Lower lobe of right lung (tissue), 2 donors: ENCODE measurements at places on chromosomes 4 and X.

- DNase-seq: no peak
Measured at GRCh38 chrX:129478516-129478915, 44.8 kb downstream of the SMARCA1 start.

GRCh38 chr4:37595875-37596680, 90.1 kb downstream of the RELL1 start:
- DNase-seq: no peak

DNA sequence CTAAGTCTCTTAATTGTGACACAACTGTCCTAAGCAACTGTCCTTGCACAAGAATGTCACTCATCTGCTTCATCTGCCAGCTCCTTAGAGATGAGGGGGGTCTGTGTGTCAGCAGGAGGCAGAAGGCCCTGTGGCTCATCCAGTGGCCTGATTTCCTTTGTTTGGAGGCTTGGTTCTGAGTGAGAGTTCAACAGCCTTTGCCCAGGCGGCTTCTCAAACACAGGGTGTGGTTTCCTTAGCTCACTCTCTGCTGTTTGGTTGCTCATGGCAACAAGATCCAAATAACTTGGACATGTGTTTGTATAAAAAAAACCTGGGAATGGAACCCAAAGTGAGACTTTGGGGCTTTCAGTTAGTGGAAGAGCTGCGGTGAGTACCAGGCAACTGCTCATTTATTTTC, 46.6 kb downstream of the MAP7D3 start:
- DNase-seq: peak; percentile 57

DNA sequence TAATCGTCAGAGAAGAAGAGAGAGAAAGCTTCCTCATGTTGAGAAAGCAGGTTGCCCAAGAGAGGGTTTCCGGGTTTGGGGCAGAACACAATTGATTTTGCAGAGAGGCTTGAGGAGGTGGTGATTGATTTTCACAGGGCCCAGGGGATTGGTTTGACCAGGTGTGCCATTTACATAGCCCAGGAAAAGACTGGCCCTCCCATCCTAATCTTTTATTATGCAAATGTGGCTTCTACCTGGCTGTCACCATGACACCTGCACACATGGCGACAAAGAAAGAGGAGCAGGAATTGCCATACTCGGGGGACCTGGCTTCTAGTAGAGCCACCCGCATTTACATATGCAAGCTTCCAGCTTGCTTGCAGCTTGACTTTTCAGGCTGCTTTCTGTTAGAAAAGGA, 405.3 kb downstream of the PPP4R3C start:
- DNase-seq: no peak

GRCh38 chrX:68428431-68428830, 4.9 kb downstream of the OPHN1 start:
- DNase-seq: no peak

GRCh38 chr4:121358473-121358872, 22.3 kb downstream of the QRFPR start:
- no peak for DNase-seq

GRCh38 chr4:80361329-80361900, 25.9 kb downstream of the CFAP299 start:
- DNase-seq: no peak

DNA sequence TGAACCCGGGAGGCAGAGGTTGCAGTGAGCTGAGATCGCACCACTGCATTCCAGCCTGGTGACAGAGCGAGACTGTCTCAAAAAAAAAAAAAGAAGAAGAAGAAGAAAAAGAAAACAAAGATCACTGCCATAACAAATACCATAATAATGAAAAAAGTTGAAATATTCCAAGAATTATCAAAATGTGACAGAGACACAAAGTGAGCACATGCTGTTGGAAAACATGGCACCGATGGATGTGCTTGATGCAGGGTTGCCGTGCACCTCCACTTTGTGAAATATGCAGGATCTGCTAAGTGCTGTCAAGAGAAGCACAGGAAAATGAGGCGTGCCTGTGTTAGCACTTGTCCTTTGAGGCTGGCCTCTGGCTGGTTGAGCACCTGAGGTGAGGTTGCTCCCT, 133.3 kb downstream of the STK32B start:
- DNase-seq: no peak

DNA sequence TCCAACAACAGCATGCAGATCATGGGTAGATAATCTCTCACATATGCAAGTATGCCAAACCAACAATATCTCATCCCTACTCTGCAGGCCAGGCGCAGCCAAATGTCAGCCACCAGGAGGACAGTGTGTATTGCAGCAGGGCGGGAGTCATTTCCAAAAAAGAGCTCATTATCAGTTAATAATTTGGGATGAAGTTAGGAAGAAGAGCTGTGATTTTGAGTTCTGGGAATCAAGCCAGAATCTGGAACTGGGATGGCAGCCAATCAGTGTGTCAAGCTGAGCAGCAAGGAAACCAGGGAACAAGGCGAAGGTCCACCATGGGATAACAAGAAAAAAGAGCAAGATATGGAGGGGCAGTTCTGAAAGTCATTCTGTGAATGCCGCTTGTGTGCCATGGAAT, 88.2 kb upstream of the CAMK2D start:
- DNase-seq: no peak

DNA sequence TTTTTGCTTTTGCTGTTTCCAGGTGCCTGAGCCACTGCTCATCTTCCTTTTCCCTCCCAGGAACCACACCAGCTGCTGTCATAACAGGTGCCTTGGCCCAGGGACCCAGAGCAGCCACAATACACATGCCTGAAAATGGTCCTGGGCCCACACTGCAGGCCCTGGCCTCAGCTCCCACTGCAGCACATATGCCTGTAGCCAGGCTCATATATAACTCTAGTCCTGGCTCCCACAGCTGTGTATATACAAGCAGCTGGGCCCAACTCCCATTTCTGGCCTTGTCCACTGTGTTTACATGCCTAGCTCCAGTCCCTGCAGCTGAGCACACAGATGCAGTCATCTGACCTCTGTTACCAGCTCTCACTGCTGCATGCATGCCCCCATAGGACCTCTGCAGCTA, 930.5 kb downstream of the ADGRL3 start:
- no peak for DNase-seq

- DNase-seq: no peak
Measured at GRCh38 chr4:3331511-3332394, 38.9 kb downstream of the RGS12 start.
